ENCODE measurements at places on chromosomes 1 and 21.
A peak's percentile ranks its signal among the peaks of the same experiment; 100 is the strongest.

GRCh38 chr1:114078116-114078515, 75.6 kb downstream of the SYT6 start:
- DNase-seq, result no peak

GRCh38 chr1:116827607-116828105, 73.4 kb downstream of the CD2 start:
- no peak for DNase-seq

- peak; percentile 79 for DNase-seq
These were observed 699 bp downstream of the MAP3K6 start for GRCh38 chr1:27366113-27366410.

- DNase-seq, result peak; percentile 61
These were observed 1.4 kb downstream of the LRRC41 start for GRCh38 chr1:46301808-46302640.

DNA sequence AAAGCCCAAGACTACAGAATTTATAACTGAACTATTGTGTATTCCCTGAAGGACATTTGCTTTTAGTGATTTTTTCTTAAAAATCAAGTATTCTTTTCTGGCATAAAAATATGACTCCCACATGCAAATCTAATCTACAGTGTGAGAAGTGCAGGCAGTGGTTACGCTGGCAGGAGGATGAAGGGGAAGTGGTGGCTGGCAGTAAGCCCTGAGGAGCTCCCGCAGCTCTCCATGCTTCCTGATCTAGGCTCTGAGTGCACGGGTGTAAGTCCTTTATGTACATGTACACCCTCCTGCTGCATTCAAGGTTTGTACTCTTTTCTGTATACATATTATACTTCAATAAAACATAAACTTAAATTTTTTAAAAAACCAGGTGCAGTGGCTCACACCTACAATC, 67.5 kb upstream of the PRDX6 start:
- DNase-seq, result no peak

DNA sequence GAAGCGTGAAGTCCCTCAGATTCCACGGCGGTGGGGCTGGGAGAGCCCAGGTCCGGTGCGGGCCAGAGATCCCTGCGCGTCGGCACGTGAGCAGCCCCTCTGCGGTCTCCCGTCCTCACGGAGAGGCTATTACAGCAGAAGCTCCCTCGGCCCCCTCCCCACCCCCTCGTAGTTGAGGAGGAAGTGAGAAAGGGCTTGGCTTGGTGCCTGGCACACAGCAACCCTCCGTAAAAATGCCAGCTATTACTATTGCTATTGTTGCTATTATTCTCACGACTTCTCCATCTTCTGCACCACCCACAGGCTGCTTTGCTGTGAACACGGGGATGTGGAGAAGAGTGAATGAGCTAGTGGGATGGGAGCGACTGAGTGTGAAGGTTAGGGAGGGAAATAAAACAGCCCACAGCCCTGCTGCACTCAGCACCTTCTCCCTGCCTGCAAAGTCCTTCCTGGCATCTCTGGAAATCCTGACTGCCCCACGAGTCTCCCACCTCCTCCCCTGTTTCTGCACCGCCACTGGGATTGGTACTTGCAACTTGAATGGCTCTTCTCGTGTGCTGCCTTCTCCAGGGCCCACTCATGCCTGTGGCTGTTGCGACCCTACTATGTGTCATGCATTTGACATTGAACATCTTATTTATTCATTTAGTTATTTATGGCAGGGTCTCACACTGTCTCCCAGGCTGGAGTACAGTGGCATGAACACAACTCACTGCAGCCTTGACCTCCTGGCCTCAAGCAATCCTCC, 26.6 kb downstream of the ZBTB18 start:
- DNase-seq, result no peak

GRCh38 chr1:203871114-203871880, 9.9 kb downstream of the SNRPE start:
- DNase-seq, result peak; percentile 69

DNA sequence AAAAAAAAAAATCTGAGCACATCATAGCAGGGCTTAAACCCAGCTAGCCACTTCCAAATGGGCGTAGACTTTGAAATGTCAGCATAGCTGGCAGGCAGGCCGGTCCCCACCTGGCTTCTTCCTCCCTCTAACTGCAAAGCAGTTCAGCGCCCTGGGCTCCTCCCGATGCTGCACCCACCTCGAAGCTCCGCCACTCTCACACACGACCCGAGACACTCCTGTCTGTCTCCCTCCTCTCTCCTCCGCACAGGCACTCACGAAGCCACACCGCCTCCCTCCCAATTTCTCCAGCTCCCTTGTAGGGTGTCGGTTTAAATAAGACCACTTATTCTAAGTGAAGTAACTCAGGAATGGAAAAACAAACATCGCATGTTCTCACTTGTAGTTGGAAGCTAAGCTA, 301.3 kb downstream of the NPHP4 start:
- DNase-seq, result no peak

- peak; percentile 59 for DNase-seq
These were observed 22.3 kb downstream of the SLC9A1 start for GRCh38 chr1:27132624-27133023.

DNA sequence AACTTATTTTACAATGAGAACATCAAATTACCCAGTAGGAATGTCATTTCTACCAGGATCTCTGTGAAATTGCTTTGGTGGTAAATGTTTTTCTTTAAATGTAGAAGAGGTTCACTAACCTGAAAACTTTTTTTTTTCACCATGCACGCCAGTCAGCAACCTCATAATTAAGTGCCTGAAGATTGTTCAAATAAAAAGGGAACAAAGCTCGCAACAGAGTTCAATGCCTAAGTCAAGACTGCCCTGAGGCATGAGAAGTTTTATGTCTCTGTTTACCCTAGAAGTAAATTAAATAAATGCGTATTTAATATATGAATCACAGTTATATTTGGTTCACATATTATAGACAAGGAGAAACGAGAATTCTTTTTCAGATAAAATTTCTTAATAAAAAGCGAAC, 13.8 kb upstream of the SYDE2 start:
- DNase-seq, result no peak

GRCh38 chr1:42806171-42806570, 10.8 kb upstream of the ERMAP start:
- DNase-seq, result no peak

DNA sequence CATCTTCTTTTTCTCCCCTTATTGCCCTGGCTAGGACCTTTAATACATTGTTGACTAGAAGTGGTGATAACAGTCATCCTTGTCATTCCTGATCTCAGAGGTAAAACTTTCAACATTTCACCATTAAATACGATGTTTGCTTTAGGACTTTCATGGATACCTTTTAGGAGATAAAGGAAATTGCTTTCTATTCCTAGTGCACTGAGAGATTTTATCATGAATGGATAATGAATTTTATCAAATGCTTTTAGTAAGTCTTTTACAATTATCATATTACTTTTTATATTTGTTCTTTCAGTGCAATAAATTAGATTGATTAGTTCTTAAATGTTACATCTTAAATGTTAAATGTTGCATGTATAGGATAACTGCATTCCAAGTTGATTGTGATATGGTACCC, 147.2 kb upstream of the SERTAD4 start:
- DNase-seq, result no peak

DNA sequence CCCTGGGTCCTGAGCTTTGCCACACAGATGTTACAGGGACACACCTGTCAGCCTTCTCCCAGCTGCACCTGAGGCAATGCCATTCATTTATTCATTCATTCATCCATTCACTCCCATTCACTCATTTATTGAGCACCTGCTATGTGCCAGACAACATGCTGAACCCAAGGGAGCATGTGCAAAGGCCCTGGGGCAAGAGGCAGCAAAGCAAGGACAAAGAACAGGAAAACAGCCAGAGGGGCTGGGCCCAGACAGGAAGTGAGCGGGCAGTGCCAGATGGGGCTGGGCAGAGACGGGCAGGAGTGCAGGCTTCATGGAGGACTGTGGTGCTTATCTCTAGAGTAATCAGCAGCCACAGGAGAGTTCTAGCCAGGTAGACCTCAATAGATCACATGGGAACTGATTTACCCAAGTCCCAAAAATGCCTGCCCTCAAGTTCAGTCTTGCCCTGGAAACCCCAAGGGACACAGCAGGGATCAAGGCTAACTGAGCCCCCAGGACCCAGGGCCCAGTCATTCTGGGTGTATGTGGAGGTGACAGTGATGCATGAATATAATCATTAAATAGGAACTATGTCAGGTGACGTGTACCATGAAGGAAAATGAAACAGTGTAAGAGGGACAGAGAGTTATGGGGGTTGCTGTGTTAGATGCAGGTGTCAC, 530.3 kb downstream of the MATN1 start:
- DNase-seq, result no peak

DNA sequence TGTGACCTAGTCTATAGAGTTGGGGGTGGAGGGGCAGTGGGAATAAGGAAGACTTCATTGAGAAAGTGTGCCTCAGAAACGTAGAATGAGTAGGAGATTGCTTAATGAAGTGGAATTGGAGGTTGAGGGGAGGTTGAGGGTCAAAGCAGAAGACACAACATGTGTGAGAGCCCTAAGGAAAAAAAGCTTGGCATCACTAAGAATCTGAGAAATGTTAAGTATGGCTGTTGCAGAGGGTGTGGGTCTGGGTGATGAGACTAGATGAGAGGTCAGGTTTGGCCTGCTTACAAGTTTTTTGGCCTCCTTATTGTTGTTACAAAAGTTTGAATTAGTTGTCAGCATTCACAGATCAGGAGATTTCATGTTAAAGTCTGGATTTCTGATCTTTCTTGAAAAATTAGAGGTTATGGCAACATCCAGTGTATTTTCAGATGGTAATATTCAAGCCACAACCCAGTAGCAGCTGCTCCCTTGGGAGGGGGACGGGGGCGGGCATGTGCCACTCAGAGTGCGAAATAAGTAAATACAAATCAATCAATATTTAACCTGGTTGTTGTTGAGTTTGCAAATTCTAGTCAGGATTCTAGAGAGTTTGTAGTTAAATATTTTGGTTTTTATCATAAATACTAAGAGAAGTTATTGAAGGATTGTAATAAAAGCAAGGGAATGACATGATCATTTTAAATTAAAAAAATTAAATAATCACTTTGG, 4.3 kb downstream of the MAN1A2 start:
- DNase-seq, result no peak

DNA sequence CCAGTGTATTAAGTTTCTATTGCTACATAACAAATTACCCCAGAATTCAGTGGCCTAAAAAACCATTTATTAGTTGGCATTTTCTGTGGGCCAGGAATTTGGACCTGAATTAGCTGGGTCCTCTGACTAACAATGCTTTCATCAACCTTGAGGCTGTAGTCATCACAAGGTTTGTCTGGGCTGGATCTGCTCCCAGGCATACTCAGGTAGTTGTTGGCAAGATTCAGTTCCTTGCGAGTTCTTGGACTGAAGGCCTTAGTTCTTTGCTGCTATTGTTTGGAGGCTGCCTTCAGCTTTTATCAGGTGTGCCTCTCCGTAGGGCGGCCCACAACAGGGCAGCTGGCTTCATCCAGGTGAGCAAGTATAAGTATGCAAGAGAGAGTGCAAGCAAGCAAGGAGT, 31.4 kb upstream of the DEPDC1 start:
- peak; percentile 37 for DNase-seq

GRCh38 chr1:245538671-245539070, 383.9 kb downstream of the KIF26B start:
- peak; percentile 79 for DNase-seq

DNA sequence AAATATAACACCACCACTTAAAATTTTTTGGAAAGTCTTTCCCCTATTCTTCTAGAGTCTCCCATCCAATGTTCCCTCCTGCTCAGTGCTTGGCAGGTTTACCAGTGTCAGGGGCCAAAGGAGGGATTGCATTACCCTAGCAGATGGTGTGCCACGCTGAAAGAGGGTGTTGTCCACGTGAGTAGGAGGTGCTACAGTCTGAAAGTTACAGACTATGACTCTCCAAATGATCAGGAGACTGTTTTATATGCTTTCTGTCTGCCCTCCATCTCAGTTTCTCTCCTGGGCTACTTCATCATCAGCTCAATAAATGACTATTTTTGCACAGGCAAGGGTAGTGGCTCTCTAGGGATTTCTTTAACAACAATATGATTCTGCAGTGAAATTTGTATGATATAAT, 31.3 kb upstream of the ANGPTL7 start:
- DNase-seq, result no peak

DNA sequence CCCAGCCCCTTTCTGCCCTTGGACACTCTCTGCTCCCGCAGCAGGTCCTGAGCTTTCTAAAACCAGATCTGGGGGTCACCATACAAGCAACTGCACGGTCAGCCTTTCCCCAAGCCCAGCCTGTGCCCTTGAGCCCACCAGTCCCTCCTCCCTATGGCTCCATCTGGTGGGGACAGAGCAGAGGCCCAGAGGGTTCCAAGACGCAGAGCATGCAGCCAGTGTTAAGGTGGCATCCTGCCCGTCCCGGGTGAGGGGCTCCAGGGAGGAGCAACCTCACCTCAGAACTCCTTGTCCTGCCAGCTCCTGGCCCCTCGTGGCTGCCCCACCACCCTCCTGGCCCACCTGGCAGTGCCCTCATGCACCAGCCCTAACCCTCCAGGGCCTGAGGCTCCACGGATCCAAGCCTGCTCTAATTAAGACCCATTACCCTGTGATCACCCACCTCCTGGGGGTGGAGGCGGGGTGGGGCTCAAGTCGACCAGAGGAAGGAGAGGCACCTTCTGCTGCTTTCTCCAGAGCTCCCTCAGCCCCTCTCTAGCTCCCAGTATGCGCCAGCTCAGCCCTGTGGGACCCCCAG, 8.5 kb downstream of the CHD5 start:
- no peak for DNase-seq

DNA sequence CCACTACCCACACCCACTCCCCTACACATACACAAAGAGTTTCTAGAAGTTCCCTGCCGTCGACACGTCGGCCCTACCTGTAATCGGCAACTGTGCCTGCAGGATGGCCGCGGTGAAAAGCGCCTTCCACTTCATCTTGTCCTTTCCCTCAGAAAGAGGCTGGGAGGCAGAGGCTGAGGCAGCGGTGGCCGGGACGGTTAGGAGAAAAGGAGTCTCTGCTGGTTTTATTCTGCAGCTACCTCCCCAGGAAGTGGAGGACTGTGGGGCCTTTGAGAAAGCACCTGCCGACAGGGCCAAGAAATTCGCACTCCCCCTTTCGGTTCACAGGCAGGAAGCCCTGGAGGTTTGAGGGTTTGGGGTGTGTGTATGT, at the start of gene CD247:
TSS of gene CD247 (minus strand) at position 199 of the 370 bp plus-strand sequence. CDS start at position 135, 64 bp downstream.
- DNase-seq, result no peak

GRCh38 chr21:45280969-45281368, 6.7 kb downstream of the POFUT2 start:
- DNase-seq, result no peak

DNA sequence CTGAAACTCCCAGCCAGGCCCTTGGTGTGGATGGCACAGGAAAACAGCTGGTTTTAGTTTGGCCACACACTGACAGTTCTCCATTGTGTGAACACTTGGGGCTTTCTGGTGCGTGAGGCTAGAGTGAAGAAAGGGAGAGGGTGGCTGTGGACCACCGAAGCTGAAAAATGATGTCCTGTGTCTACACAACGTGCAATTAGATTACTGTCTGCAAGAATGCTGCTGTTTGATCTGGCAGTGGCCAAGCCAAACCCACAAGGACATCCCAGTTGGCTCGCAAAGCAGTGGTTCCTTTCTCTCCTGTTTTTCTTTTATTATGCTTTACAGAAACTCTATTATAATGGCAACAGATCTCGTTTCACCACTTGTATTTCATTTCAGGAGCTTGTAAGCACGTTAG, 58.9 kb downstream of the ERG start:
- no peak for DNase-seq

DNA sequence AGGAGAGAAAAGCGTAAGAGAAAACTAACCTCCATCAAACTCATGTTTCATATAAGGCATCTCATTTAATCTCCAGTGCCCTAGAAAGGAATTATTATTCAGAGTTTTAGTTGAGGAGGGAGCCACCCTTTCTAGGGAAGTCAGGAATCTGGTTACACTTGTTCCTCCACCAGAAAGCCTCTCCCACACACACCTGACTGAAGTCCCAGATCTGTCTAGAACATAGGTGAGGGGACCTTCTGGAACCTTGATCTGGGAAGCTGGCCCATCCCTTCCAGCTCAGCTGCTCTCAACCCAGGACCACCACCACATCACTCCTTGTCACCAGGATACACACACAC, 1.9 kb upstream of the DENND2D start:
- DNase-seq, result peak; percentile 16

Measured in kidney tubule cell (primary cell).